Right lung (tissue), 10 donors: ENCODE measurements at places on chromosomes 7 and 10. TPM values are rescaled to one million over a fixed set of nuclear protein-coding genes. Genes with fewer than 3 reads are reported as not detected.

PBLD gene
- polyA plus RNA-seq = 15.4 TPM

PNLIPRP2 gene
- polyA plus RNA-seq = not detected

OPN1SW gene
- polyA plus RNA-seq = 1.3 TPM

HYAL4 gene
- polyA plus RNA-seq = 0.93 TPM

NAT16 gene
- 0.05 TPM for polyA plus RNA-seq

TAX1BP1 gene
- 76.1 TPM for polyA plus RNA-seq

GNAT3 gene
- polyA plus RNA-seq = not detected

COX19 gene
- polyA plus RNA-seq = 14.7 TPM

FUOM gene
- 8.1 TPM for polyA plus RNA-seq

- no peak for DNase-seq
These were observed 1.4 kb downstream of the MTURN start for GRCh38 chr7:30136117-30136731.

DNA sequence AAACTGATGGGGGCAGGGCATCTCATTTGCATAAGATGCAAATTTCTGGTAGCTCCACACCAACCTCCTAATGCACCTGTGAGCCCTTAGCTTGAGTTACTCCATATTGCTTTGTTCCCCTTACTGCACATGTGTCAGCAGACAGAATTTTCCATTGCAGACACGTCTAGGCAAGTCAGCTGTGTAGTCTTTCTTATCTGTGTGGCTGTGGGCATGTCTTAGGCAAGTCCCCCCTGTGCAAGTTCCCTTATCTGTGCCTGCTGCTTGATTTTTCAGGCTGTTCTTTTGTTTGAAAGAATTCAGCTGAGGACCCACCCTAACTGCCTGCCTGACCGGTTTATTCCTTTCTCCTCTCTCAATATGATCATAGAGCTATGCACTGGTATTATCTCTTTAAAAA, 28.5 kb upstream of the TRIM24 start:
- DNase-seq = no peak

- DNase-seq = no peak
These were observed 191.4 kb downstream of the FAM107B start for GRCh38 chr10:14583252-14583651.

DNA sequence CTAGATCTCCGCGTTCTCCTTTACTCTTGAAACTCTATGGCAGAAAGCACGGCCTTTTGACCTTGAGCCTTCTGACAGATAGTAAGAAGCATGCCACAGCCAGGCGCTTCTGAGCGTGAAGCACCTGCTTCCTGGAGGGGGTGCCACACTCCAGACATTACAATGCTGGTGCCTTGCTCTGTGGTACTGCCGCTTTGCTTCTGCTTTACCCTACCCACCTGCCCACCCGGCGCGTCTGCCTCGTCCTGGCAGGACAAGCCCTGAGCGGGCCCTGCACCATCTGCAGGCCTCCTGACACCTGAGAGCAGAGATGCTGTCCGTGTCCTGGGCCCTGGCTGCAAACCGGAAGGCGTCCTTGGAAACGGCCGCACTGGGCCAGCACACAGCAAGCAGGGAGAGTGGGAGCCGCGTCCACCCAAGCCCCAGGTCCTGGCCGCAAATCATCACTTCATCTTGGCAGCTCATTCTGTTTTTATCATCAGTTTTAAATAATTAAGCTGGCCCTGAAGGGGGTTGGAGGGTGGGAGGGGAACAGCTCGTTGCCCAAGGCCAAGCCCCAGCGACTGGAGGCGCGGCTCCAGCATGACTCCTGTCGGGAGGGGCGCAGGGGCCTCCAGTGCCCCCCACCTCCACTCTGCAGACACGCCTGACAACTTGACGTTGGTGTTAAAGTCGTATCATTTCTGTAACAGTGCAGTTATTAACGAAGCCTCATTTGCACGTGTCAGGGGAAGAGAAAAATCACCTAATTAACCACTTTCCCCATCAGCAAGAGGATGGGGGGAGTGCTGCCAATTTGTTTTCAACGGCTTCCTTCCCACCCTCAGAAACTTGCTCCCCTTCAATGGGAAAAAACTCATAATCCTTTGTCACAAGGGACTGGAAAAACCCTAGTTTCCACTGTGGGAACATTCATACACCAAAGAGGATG, 132.2 kb downstream of the MAD1L1 start:
- DNase-seq = no peak

- no peak for DNase-seq
These were observed 199.2 kb downstream of the IMMP2L start for GRCh38 chr7:111363099-111363498.

- no peak for DNase-seq
These were observed 152.7 kb downstream of the MAD1L1 start for GRCh38 chr7:2080060-2080387.

- no peak for DNase-seq
These were observed 201.5 kb downstream of the DNAJB9 start for GRCh38 chr7:108770981-108771745.

GRCh38 chr10:103692436-103692951, 162.9 kb downstream of the SH3PXD2A start:
- no peak for DNase-seq

DNA sequence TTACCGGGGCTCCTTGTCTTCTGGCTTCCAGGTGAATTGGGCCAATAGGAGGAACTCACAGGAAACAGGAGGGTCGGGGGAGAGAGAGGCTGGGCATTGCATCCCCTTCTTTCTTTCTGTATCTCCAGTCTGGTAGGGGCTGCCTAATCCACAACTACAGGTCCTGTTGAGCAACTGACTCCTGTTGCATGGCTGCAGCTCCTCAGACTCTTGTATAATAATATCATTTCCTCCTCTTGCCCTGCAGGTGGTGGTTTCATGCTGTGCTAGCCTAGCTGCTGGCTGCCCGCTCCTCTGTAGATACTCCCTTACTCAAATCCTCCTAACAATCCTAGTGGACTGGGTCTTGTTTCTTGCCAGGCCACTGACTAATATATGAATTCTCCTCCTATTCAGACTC, 276.5 kb upstream of the SMIM30 start:
- DNase-seq = no peak

GRCh38 chr10:62017491-62017870, 116.0 kb downstream of the ARID5B start:
- DNase-seq = no peak

DNA sequence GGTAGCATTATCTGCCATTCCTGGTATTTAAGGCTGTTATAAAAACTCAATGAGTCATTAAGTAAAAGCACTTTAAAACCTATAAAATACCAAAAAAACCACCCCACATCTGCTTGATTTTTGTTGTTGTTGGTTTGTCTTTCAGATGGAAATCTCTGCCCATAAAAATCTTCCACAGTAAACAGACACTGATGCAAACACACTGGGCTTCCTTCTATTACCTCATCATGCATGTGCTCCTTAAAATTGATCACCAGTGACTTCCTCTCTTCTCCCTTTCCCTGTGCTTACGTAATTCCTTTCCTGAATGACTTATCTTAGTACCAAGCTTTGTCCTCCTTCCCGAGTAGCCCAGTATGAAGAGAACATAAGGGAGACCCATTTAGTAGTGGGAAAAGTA, 167.2 kb downstream of the EVX1 start:
- DNase-seq = no peak

DNA sequence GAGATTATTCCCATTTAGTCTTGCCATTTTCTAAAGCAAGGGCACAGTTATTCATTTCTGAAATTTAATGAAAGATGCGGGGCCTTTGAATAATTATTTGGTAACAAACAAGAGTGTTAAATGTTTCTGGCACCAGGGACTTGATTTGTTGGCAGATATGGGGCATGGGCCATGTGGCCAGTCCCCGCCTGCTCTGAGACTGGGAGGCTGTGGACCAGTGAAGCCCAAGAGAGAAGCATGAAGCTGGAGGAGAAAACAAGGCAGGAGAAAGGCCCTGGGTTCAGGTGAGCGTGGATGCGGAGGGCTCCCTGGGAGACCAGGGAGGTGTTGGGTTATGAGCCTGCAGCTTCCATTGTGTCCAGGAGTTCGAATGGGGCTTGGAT, 378.5 kb downstream of the TCERG1L start:
- DNase-seq = no peak

DNA sequence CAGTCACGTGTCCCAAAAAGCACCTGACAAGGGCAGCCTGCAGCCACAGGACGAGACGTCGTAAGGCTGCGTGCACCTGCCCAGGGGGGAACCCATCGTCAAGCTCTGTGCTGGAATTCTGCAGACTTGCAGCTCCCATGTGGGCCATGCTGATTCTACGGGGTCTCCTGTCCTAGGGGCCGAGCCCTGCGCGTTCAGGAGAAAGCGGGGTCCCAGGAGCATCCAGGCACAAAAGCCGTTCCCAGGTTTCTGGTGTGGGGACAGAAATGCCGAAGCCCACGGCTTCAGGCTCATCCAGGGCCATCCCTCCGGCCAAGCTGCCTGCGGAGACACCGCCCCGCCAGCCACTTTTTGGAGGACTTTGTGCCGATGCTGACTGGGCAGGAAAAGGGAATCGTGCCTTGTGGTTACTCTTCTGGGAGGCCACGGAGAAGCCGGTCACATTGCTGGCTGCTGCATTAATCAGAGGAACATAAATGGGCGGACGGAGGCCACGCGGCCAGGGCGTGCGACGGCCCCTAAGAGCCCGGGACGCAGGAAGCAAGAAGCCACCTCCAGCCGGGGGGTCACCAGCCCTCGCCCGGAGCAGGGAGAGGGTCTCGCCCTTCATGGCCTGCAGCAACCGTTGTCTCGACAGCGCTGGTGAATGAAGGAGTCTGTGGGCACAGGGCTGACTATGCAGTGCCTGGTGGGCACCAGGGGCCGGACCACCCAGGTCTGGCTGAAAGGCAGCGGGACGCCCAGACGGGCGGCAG, 62.6 kb upstream of the PDGFA start:
- no peak for DNase-seq

- no peak for DNase-seq
These were observed 19.7 kb downstream of the MET start for GRCh38 chr7:116691664-116692063.

DNA sequence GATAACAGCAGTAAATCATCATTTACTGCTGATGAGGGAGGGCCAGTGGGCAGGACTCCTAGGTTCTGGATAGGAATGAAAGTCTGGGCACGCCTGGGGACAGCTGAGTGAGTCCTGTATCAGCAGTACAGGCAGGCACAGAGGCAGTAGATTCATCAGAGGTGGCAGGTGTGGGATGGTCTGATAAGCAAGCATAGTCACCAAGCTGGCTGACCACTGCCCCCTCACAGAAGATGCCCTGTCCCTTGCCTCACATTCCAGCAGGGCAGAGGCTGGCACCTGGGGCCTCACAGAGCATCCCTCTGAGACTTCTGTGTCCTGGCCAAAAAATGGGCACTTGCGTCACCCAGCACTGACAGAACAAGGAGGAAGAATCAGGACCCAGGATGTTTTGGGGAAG, 23.2 kb upstream of the ACSM6 start:
- DNase-seq = no peak

DNA sequence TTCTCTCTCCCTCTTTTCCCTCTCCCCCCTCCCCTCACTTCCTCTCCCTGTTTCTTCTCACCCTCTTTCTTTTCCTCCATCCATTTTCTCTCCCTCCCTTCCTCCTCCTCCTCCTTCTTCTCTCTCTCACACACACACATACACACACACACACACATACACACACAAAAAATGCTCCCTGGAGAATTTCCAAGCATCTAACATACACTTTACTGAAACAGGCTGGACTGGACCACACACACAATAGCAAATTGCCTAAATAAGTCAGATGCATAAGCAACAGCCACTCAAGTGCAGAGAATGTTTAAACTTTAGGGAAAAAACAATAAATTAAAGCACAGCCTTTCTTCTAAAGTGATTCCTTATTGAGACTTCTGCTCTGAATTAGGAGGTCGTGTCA, 267.7 kb downstream of the FGFR2 start:
- DNase-seq = peak; percentile 84

GRCh38 chr7:2350861-2351260, 3.8 kb upstream of the EIF3B start:
- no peak for DNase-seq

- DNase-seq = no peak
These were observed 41.8 kb downstream of the PNLIPRP3 start for GRCh38 chr10:116469437-116469836.

DNA sequence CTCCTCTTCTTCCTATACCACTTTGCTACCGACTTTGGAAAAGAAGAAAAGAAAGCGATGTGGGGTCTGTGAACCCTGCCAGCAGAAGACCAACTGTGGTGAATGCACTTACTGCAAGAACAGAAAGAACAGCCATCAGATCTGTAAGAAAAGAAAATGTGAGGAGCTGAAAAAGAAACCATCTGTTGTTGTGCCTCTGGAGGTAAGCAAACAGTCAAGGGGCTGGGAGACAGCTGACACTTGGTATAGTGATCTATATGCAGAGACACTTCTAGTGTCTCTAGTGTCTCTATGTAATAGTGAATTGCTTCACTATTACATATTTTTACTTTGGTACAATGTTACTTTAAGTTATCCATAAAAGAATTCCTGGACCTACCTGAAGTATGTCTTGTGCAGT, 13.9 kb downstream of the TET1 start:
- DNase-seq = no peak

DNA sequence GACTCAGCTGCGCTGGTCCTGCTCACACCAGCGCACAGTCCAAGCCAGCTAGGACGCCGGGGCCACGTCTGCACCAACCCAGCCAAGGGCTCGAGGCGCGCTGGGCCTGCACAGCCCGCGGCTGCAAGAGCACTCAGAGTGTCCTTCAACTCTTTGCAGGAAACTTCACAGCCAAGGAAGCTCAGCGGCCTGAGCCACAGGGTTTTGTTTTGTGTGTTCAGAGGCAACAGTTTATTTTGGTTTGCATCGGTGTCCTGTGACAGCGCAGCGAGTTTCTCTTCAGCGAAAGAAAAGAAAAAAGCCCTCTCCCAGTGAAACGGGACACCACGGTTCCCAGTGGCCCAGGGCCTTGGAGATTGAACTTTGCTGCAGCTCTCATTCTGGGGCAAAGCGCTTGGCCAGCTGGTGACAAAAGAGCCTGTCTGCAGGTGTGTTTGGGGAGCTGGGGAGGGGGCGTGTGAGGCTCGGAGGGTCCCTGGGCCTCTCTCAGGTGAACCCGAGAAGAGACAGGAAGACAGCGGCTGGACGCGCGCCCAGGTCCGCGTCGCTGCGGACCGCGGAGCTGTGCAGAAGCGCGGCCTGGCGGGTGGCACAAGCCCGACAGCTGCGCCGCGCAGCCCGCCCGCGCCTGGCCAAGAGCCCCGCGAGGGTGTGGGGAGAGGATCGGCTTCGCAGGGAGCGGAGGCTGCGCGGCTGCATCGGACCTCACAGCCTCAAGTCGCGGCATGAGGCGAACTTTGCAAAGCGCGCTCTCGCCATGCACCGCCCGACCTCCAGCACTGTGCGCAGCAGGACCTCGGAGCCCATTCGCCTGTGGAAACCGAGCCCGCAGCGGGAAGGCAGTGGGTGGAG, 922 bp downstream of the CXCL12 start:
- peak; percentile 49 for DNase-seq

- DNase-seq = peak; percentile 91
These were observed at the start of gene HIF1AN for GRCh38 chr10:100535715-100536353. TSS of gene HIF1AN (plus strand) at chr10:100535943. CDS start at chr10:100535959, 16 bp downstream.
